Transverse colon (tissue), 4 donors: ENCODE measurements at places on chromosomes 2 and 18.

DNA sequence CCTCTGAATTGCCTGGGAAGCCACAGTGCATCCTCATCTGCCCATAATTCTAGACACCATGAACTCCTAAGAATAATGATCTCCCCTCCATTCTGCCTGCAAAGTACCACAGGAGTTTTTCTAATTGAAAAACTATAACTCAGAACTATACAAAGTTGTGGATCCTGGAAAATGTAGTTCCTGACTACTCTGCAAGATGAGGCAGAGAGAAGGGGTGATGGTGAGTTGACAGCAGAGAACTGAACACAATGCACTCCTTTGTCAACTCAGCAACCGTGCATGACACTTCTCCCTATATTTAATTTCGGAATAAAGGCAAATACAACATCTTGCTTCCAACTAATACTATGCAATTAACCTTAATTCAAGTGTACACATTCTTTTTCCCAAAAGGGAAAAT, 471.1 kb upstream of the FAM98A start:
- DNase-seq, result no peak

- no peak for DNase-seq
Measured at GRCh38 chr2:168448980-168449379, 7.1 kb upstream of the CERS6 start.

- DNase-seq, result no peak
Measured at GRCh38 chr2:226187156-226187555, 612.5 kb downstream of the IRS1 start.

DNA sequence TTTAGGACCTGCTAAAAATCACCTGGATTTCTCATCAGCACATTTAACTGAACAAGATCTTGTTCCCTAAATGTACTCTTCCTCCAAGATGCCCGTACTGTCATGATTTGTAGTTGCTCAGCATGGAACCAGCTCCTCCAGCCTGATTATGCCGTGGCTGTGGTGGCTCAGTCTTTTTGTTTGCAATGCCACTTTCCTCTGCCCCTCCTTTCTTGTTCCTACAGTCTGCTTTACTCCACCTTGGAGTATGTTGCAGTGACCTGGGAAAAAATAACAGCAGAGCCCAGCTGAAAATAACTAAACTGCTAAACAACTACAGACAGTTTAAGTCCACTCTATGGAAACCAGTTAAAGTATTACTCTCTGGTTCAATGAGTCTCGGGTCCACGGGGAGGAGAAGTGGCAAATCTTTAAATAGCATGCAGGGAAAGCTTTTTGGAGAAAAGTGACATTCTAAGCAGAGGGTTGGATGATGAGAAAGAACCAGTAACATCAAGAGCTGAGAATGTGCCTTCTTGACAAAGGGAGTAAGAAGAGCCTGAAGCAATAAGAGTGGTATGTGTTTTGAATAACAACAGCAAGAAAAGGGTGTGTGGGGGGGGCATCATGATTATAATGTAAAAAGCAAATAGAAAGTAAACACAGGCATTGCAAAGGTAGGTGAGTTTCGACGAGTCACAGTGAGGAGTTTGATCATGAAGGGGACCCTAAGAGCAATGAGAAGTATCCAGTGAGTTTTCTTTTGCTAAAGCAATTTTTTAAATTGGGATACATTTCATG, 225.7 kb downstream of the TMX3 start:
- DNase-seq, result no peak

DNA sequence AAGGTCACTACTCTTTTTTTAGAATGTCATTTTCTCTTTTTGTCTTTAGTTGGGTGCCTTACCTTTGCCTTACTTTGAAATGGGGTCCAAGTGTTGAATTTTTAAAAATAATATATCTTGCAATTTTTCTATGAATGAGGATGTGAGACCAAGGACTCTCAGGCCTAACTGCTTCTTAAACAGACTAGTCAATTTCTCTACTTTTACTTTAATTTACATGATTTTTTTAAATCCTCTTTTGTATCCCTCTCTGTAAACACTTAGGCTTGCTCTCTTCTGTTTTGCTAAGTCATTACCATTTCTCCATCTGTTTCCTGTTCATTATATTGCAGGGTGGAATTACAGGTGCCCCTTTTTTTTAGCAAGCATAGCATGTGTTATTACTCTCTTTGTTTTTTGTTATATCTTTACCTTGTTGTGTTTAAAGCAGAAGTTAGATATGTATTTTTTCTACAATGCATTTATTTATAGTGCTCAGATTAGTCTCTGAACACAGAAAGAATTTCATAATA, 261.8 kb downstream of the SPAG16 start:
- no peak for DNase-seq

DNA sequence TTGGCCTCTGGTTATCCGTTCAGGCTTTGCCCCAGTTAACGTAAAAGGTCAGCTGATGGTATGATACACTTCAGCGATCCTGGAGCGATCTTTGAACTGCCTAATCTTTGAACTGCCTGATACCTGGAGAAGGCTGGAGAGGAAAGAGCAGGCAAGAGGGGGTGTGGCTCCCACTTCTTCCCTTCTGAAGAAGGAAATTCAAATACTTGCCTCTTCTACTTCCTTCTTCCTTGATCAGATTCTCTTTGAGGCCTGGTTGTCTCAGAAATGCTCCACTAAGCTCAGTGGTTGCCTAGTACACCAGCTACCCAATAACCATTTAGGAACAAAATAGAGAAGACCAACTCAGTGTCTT, 619 bp downstream of the GALM start:
- DNase-seq, result peak; percentile 78

GRCh38 chr2:219400562-219400961, 12.8 kb upstream of the DNPEP start:
- no peak for DNase-seq

DNA sequence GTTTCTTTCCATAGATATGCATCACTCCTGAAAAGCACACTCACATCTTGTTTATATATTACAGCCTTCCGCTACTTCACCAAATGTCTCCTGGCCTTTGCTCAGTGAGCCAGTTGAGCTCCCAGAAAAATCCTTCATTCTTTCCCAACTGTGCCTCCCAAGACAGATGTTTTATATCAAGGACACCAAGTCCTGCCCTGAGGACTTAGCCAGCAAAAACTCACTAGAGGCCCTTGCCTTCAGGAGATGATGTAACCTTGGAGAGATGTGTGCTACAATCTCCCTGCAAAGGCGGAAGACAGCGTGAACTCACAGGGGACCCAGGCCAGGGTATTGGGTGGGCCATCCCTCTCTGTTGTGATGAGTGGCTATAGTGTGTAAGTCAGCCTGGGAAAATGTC, 86.1 kb upstream of the CTAGE1 start:
- DNase-seq, result no peak

- no peak for DNase-seq
Measured at GRCh38 chr2:237430861-237431260, 16.9 kb upstream of the COL6A3 start.

GRCh38 chr2:32009516-32010256, 1.1 kb downstream of the MEMO1 start:
- peak; percentile 42 for DNase-seq

DNA sequence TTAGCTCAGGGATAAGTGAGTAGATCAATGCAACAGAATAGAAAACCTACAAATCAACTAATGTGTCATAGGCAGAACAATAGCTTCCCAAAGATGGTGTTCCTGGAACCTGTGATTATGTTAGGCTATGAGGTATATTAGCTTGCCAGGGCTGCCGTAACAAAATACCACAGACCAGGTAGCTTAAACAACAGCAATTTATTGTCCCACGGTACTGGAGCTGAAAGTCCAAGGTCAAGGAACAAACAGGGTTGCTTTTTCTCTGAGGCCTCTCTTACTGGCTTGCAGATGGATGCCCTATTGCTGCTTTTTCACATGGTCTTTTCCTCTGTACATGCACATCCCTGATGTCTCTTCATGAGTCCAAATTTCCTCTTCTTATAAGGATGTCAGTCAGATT, 354.9 kb downstream of the TNS1 start:
- no peak for DNase-seq
